ENCODE measurements at places on chromosomes 1 and 21. TPM values are rescaled to one million over a fixed set of nuclear protein-coding genes. Genes with fewer than 3 reads are reported as not detected.

The RNU1-2 gene
- 3,997 TPM for total RNA-seq

The LGR6 gene
- not detected for total RNA-seq

GRCh38 chr1:116997636-116998035 is 3.9 kb upstream of the CD101 start:
- DNase-seq = no peak
- no peak overlapping the region for H3K27ac ChIP-seq
- H3K4me3 ChIP-seq = no peak overlapping the region
- no peaks in the 10 kb centered on the region for H3K4me1 ChIP-seq

The OVAAL gene
- not detected for total RNA-seq

- no peaks in the 10 kb centered on the region for H3K27me3 ChIP-seq
- no peak for DNase-seq
- H3K36me3 ChIP-seq = no peaks in the 10 kb centered on the region
- H3K27ac ChIP-seq = no peak overlapping the region
- no peak overlapping the region for H3K4me3 ChIP-seq
Measured at GRCh38 chr1:167443757-167444156, 74.6 kb downstream of the CD247 start.

GRCh38 chr1:202010180-202011015 is at the start of gene ELF3:
TSS of gene ELF3 (plus strand) at chr1:202010587. CDS start at chr1:202011137, 550 bp downstream.
- peaks cover 2% of the 10 kb centered on the region for H3K36me3 ChIP-seq
- H3K4me3 ChIP-seq = no peak within 1 kb of the TSS
- no peak for DNase-seq
- no peaks in the 10 kb centered on the region for H3K4me1 ChIP-seq

DNA sequence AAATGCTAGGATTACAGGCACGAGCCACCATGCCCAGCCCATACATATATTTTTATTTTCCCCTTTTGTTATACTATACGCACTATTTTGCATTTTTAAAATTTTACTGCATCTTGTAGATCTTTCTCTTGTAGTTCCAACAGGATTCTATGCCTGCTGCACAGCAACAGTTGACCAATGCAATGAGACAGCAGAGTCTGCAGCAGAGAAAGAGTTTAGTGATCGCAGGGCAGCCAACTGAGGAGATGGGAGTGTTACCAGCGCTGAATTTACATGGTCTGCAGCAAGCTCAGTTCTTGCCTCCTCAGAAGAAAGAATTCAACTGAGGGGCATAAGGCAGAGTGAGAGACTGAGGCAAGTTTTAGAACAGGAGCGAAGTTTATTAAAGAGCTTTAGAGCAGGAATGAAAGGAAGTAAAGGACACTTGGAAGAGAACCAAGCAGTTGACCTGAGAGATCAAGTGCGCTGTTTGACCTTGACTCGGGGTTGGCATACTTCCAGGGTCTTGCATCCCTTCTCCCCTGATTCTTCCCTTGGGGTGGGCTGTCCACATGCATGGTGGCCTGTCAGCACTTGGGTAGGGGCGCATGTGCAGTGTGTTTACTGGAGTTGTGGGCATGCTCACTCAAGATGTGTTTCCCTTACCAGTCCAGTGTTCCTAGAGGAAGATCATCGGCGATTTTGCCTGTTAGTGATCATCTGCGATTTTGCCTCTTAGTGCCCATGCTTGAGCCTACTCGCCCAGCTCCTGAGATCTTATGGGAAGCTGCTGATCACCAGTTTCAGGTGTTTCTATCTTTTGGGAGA is 4.1 kb upstream of the MTOR start:
- H3K4me1 ChIP-seq = peaks cover 2% of the 10 kb centered on the region
- H3K27me3 ChIP-seq = no peaks in the 10 kb centered on the region
- no peak for DNase-seq
- H3K27ac ChIP-seq = no peak overlapping the region
- no peak overlapping the region for H3K4me3 ChIP-seq

DNA sequence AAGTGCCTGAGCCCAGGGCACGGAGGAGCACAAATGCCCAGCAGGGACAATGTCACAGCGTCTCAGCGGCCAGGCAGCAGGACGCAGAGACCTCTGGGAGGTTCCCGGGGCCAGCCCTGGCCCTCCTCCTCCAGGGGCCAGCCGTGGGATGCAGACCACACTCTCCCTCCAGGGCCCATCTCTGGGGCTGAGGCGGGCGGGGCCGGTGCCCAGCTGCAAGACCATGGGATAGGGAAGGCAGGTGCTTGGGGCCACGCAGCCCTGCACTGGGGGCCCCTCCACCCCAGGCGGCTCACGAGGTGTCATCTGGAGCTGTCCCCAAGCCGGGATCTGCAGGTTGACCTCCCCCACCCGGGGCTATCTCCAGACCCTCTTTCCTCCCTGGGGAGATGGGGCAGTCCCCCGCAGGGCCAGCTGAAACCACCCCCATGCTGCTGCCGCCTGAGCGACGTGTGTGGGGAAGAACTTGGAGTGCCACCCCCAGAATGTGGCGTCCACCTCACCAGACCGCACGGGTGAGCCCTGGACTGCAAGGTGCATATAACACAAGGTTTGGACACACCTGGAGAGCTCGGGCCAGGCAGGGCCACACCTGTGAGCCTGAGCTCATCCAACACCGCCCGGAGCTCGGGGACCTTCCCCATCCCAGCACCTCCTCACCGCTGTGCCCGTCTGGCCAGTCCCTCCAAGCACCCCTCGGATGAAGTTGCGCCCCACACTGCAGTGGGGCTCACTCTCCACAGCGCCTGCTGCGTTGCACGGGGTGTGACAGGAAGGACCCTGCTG is 4.1 kb upstream of the TTLL10 start:
- H3K36me3 ChIP-seq = no peaks in the 10 kb centered on the region
- H3K4me1 ChIP-seq = no peaks in the 10 kb centered on the region
- H3K4me3 ChIP-seq = no peak overlapping the region
- H3K27ac ChIP-seq = no peak overlapping the region

GRCh38 chr1:82724246-82724645 is 923.5 kb downstream of the ADGRL2 start:
- no peak overlapping the region for H3K27ac ChIP-seq
- no peak for DNase-seq
- H3K4me1 ChIP-seq = no peaks in the 10 kb centered on the region
- H3K27me3 ChIP-seq = no peaks in the 10 kb centered on the region
